Activated naive CD4-positive, alpha-beta T cell treated with anti-CD3 and anti-CD28 coated beads, Interleukin-2, amount 10 ng/mL, durations not matched to agents 7 days and 5 days (primary cell): ENCODE measurements at places on chromosomes 6 and 20.

DNA sequence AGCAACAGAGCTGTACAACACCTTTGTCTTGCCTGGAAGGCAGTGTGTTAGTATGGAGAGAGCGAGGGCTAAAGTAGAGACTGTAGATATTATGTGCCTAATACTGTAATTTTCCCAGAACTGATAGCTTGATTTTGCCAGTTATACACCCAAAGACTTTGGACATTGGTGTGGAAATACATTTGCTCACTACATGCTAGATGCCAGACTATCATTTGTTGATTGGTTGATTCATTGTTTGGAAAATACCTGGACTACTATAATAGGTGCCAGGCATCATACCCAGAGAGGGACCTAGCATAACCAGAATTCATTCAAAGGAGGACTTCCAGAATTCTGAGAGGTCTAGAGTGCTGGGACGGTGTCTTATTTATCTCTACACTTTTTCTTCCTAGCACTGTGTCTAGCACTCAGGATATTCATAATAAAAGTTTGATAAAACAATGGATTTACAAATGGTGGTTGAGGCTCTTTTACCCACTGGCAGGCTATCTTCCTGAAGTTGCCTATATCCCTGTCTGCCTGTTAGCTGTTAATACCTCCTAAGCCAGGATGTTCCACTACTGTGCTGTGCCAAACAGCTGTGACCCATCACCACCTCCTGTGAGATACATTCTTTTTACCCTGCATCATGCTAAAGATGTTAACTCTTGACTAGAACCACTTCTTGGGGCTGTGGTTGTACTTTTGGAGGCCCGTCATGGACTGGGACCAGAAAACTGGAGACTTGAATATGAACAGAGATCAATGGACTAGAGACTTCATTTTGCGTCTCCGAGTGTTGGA lies 72.2 kb upstream of the FUCA2 start:
- H3K27ac ChIP-seq = no peak overlapping the region
- DNase-seq = no peak
- H3K36me3 ChIP-seq = no peaks in the 10 kb centered on the region
- H3K4me3 ChIP-seq = no peak overlapping the region

DNA sequence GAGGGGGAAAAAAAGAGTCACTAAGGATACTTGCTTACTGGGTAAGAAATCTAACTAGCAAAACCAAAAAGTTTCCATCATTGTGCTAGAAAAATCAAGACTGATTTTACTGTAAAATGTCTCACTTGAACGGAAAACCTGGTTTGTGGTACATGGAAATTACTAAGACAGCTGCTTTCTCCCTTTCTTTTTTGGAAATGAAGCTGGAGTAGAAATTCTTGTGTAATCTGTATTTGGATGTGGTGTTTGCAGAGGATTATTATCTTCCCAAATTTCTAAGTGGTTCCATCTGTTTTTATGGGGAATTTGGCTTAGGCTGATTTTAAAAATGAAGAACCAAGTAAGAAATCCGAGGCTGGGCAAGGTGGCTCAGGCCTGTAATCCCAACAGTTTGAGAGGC lies 20.4 kb downstream of the EPB41L2 start:
- no peaks in the 10 kb centered on the region for H3K4me1 ChIP-seq
- peaks cover 3% of the 10 kb centered on the region for H3K27me3 ChIP-seq
- no peak overlapping the region for H3K4me3 ChIP-seq

DNA sequence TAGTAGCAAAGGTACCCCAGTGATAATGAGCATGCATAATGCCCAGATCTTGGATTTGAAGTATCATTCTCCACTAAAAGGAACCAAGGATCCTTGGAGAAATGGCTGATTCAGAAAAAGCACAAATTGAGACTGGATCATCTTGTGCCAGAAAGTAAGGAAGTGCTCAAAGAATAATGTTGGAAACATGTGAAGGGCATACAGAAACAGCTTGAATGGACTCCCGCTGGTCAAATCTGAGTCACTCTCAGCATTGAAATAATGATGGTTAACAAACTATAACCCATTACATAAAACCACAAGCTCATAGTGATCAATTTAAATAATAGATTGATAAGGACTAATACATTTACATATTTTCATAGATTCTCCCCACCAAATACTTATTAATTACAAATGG lies 3.6 kb upstream of the OSTM1 start:
- no peak overlapping the region for H3K27ac ChIP-seq
- peaks cover 50% of the 10 kb centered on the region for H3K27me3 ChIP-seq
- no peak overlapping the region for H3K4me3 ChIP-seq
- no peak for DNase-seq
- H3K36me3 ChIP-seq = peaks cover 4% of the 10 kb centered on the region

- peaks cover 23% of the 10 kb centered on the region for H3K4me1 ChIP-seq
- H3K27me3 ChIP-seq = peaks cover 17% of the 10 kb centered on the region
- no peak for DNase-seq
- no peaks in the 10 kb centered on the region for H3K36me3 ChIP-seq
- H3K4me3 ChIP-seq = no peak overlapping the region
These were observed 45.4 kb downstream of the RAB44 start for GRCh38 chr6:36743032-36743431.

- peaks cover 35% of the 10 kb centered on the region for H3K36me3 ChIP-seq
- peak within 1 kb of the TSS; percentile 85 for H3K4me3 ChIP-seq
- H3K27ac ChIP-seq = peak within 1 kb of the TSS; percentile 97
- H3K27me3 ChIP-seq = peaks cover 10% of the 10 kb centered on the region
- H3K4me1 ChIP-seq = peaks cover 30% of the 10 kb centered on the region
- peak; percentile 97 for DNase-seq
These were observed at the start of gene BRD2 for GRCh38 chr6:32968093-32968866. BRD2 (plus strand) TSS chr6:32968594; CDS start chr6:32972899, 4,305 bp downstream.

GRCh38 chr6:143176090-143177021 lies 115.7 kb downstream of the AIG1 start:
- no peak for DNase-seq
- no peak overlapping the region for H3K4me3 ChIP-seq
- peaks cover 13% of the 10 kb centered on the region for H3K36me3 ChIP-seq
- no peaks in the 10 kb centered on the region for H3K27me3 ChIP-seq
- no peak overlapping the region for H3K27ac ChIP-seq

DNA sequence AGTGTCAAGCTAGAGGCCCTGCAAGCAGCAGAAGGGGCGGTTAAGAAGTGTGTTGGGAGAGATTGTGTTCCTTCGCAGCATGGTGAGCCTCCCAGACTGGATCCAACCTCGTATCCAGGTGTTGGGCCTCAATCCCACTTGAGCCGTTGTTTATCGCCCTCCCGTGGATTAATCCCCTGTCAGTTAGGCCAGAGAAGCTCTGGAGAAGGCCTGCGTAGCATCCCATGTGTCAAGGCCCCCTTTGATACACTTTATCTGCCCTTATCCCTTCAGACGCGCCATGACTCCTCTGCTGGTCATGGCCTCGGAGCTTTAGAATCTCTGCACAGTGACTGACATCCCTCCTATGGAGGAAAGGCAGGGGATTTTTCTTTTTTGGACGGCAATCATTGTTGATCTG lies 181.0 kb downstream of the ZFP64 start:
- no peak overlapping the region for H3K4me3 ChIP-seq
- no peaks in the 10 kb centered on the region for H3K36me3 ChIP-seq
- H3K4me1 ChIP-seq = no peaks in the 10 kb centered on the region
- no peak for DNase-seq
- H3K27ac ChIP-seq = no peak overlapping the region
- H3K27me3 ChIP-seq = peaks cover 4% of the 10 kb centered on the region

- no peak overlapping the region for H3K4me3 ChIP-seq
- no peak for DNase-seq
- no peaks in the 10 kb centered on the region for H3K36me3 ChIP-seq
- H3K27ac ChIP-seq = no peak overlapping the region
- H3K4me1 ChIP-seq = no peaks in the 10 kb centered on the region
These were observed 169.5 kb upstream of the HDAC2 start for GRCh38 chr6:114140416-114140815.
